ENCODE measurements at places on chromosomes 3 and 15.

DNA sequence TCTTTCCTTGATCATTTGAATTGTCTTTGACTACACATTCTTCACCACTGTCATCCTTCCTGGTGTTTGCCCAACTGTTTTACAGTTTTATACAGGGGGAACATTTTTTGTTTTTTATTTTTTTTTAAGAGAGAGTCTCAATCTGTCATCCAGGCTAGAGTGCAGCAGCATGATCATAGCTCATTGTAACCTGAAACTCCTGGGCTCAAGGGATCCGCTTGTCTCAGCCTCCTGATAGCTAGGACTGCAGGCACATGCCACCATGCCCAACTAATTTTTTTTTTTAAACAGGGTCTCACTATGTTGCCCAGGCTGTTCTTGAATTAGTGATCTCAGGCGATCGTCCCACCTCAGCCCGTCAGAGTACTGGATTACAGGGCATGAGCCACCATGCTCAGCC is 222.6 kb downstream of the BBX start:
- no peak for DNase-seq

DNA sequence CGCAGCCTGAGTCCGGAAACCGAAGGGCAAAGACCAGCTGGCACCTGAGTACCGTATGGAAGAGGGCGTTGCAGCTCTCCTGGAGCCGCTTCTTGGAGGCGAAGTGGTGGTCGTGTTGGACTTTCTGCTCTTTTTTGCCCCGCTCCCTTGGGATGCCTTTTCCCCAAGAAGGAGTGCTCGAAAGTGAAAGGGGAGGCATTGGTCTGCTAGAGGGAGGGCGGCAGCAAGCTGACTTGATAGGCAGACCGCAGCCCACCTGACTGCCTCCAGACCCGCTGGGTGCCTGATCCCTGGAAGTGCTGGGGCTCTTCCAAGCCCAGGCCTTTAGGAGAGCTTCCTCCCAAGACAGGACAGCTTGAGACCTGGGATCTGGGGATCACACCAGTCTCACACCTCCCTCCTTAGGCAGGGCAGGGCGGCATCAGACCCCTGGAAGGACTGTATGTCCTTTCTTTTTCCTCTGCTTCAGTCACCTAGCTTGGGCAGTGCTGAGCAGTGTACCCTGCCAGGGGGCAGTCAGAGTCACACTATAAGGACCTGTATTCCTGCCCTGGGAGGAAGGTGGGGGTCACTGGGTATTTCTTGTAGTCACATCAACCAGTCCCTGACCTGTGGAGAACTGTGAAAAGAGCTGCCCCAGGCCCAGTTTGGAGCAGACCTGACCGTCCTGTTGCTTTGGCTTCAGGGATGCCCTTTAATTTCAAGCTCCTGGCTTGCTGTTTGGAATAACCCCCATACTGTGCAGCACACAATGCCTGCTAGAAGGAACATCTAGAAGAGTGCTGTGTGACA is 2.1 kb downstream of the ACVR2B start:
- DNase-seq, result no peak

DNA sequence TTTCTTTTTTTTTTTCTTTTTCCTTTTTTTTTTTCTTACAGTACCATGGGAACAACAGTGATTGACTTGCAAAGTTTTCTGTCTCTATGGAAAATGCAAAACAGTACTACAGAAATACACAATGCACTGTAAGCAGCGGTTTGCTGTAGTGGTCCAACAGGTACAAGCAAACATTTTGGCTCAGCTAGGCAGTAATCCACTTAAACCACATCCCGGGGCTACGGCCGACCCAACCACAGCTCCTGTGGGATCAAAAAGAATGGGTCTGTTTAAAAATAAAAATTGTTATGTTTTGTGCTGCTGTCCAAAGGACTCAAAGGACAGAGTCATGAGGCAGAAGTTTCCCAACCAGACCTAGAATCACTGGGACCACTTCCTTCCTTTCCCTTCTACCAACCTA is 667.1 kb upstream of the ADAMTS9 start:
- DNase-seq, result no peak

- no peak for DNase-seq
Observed at GRCh38 chr3:122668930-122669730, 11.5 kb upstream of the PARP14 start.

- no peak for DNase-seq
Observed at GRCh38 chr3:37580237-37580636, 281.4 kb upstream of the CTDSPL start.

GRCh38 chr15:99438691-99439523 is 126.9 kb upstream of the MEF2A start:
- peak; percentile 49 for DNase-seq

DNA sequence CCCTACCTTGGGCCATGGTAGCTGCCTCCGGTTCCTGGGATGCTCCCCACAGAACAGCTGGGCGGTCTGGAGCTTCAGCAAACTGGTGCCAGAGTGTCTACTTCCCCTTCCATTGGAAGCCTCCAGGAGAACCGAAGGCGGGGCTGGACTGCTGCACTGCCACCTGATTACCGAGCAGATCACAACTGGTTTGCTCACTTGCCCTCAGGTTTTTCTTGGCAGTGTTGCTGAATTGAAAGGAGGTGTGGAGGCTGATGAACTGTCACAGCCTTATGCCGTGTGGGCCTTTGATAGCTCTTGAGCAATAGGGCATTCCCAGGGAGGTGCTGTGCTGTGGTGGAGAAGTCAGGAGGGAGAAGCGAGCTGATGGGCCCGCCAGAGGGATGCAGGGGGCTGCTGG is at the start of gene TGM5:
Gene TGM5, minus strand, starts transcription at position 95 of the 400 bp plus-strand sequence. Its CDS starts 79 bp downstream, at position 16.
- DNase-seq, result no peak

DNA sequence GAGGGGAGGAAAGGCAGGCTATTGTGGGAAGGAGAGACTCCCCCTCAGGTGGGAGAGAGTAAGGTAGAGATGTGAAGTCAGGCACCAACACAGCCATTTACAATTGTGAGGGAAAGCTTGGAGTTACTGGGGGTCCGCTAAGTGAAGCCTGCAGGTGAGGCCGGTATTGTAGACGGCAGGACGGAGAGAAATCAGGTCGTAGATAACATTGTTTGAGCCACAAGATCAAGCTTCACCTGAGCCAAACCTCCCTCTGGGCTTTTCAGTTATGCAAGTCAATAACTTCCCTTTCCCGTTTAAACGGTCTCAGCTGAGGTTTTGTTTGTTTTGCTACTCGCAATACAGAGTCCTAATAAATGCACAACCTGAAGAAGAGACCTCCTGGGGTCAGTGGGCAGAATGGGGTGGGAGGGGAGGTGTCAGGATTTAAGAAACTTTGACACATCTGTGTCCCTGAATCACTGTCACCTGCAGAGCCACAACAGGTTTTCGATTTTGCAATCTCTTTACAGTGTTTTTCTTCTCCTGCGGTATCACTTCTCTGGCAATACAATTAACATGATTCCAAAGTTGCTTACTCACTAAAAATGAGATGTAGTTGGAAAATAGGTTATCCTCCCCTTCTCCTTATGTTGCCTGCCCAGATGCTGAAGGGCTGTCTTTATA is 72.0 kb upstream of the GLCE start:
- no peak for DNase-seq

DNA sequence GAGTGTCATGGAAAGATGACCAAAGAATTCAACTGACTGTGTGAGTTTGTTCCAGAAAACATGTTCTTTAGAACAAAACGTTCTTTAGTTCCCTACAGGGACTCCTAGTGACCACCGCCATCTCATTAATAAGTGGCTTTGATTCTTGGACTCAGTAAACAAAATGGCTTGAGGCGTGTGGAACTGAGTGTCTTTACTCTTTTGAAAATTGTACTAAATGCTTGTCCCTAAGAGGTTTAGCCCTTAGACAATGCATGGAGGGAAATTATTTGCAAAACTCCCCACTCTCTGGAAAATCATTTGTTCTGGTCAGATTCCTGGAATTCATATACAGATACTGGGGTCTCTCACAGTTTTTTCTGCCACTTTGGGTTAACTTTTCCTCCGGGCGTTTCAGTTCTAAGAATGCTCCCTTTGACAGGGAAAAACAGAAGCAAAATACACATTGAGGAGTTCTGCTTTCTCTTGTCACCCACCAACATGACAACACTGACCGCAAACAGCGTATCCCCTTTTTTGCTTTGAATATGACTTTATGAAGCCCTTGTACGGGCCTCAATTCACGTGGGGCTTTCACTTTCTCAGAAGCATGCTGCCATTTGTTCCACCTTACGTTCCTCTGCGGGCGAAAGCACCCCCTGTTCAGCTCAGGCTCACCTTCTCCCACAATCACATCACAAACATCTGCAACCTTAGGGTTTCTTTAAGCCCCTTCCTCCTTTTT is 15.3 kb upstream of the NRROS start:
- no peak for DNase-seq

DNA sequence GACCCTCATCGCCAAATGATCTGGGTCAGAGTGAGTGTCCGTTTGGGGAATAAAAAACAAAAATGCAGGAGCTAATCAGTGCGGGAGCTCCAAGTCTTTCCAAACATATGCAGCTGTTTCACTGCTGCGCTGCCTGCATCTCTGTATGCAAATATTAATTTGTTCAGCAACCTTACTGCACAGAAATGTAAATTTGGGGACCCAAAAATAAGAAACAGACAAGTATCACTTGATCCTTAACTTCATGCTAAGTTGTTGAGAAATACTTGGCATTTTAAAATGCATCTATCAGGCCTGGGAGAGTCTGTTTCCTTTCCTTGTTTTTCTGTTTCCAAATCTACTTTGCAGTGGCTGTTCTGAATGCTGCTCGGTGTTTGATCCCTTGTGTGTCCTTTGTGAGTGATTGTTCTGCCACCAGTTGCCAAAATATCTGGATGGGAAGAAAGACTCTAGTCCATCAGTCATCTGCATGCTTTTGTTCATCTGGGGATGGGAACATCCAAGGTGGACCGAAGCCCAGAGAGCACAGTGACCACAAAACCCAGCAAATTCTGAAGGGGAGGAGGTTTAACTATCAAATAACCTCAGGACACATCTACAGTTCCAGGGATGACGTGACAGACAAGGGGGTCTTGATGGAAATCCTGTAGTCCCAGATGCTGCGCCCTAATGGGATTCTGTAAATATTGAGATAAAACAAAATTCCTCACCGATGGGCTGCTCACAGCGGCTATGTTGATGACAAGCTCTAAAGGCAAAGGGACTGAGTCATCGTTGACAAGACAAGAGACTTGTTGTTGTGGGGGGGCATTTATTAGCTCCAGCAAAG is 199.5 kb upstream of the WNT5A start:
- no peak for DNase-seq

GRCh38 chr3:193342551-193342950 is 36.0 kb downstream of the ATP13A5 start:
- peak; percentile 51 for DNase-seq

GRCh38 chr3:183006396-183007002 is 26.2 kb upstream of the DCUN1D1 start:
- DNase-seq, result no peak

- no peak for DNase-seq
Observed at GRCh38 chr3:123004201-123004918, 23.2 kb downstream of the SEMA5B start.

DNA sequence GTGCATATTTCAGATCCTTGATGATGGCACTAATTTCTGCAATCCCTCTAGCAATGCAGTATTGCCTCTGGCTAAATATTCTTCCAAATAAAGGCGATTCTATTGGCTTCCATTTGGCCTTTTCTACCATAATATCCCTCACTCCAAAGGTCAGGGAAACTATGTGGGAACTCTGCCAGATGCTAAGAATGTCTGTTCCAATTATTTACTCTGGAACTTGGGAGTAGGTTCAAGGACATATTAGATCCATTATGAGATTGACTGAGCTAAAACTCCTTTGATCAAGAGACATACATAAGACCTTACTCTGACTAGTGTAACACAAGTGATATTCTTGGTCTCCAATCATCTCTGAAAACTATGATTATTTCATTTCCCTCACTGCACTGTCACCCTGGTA is 674.5 kb upstream of the NECTIN3 start:
- DNase-seq, result peak; percentile 14

- peak; percentile 89 for DNase-seq
Observed at GRCh38 chr15:101006931-101007691, 88.0 kb downstream of the LRRK1 start.

GRCh38 chr3:115830764-115831395 is 207.6 kb downstream of the GAP43 start:
- DNase-seq, result no peak

- no peak for DNase-seq
Observed at GRCh38 chr3:59654123-59654479, 604.3 kb upstream of the CFAP20DC start.

- no peak for DNase-seq
Observed at GRCh38 chr3:117881210-117881609, 1153.4 kb downstream of the IGSF11 start.

GRCh38 chr3:48621461-48621869 is at the start of gene TMEM89:
Gene TMEM89 (minus strand): TSS chr3:48621769. CDS start chr3:48621756, 13 bp downstream.
- DNase-seq, result no peak

- DNase-seq, result no peak
Observed at GRCh38 chr3:13425689-13426088, 5.6 kb upstream of the NUP210 start.

GRCh38 chr3:37641556-37641955 is 220.1 kb upstream of the CTDSPL start:
- DNase-seq, result no peak

DNA sequence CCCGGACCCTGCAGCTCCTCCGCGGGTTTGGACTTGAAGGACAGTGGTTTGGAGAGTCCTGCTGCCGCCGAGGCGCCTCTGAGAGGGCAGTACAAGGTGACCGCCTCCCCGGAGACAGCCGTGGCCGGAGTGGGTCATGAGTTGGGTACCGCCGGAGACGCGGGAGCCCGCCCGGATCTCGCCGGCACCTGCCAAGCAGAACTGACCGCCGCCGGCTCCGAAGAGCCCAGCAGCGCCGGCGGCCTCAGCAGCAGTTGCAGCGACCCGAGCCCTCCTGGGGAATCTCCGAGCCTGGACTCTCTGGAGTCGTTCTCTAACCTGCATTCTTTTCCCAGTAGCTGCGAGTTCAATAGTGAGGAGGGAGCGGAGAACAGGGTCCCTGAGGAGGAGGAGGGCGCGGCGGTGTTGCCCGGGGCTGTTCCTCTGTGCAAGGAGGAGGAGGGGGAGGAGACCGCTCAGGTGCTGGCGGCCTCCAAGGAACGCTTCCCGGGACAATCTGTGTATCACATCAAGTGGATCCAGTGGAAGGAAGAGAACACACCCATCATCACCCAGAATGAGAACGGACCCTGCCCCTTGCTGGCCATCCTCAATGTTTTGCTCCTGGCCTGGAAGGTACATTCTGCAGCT is 634 bp downstream of the MINDY2 start:
- DNase-seq, result peak; percentile 79

- no peak for DNase-seq
Observed at GRCh38 chr15:93656041-93656440, 567.0 kb upstream of the RGMA start.

- no peak for DNase-seq
Observed at GRCh38 chr3:187212196-187212545, 14.9 kb downstream of the RTP1 start.

GRCh38 chr15:93722165-93722564 is 509.2 kb upstream of the MCTP2 start:
- no peak for DNase-seq

- DNase-seq, result no peak
Observed at GRCh38 chr3:452221-452620, 255.7 kb downstream of the CHL1 start.

Data from kidney (tissue), 22 donors.